ENCODE measurements at places on chromosomes 5 and 9. TPM values are rescaled to one million over a fixed set of nuclear protein-coding genes. Genes with fewer than 3 reads are reported as not detected.

Gene HAPLN1
- total RNA-seq: not detected

Gene PDLIM4
- 0.32 TPM for total RNA-seq

Gene SLC22A4
- 1.4 TPM for total RNA-seq

Gene SEC61B
- total RNA-seq: 220 TPM

Gene LCP2
- 93.0 TPM for total RNA-seq

Gene KIF20A
- total RNA-seq: 1.4 TPM

Gene PFN3
- not detected for total RNA-seq

DNA sequence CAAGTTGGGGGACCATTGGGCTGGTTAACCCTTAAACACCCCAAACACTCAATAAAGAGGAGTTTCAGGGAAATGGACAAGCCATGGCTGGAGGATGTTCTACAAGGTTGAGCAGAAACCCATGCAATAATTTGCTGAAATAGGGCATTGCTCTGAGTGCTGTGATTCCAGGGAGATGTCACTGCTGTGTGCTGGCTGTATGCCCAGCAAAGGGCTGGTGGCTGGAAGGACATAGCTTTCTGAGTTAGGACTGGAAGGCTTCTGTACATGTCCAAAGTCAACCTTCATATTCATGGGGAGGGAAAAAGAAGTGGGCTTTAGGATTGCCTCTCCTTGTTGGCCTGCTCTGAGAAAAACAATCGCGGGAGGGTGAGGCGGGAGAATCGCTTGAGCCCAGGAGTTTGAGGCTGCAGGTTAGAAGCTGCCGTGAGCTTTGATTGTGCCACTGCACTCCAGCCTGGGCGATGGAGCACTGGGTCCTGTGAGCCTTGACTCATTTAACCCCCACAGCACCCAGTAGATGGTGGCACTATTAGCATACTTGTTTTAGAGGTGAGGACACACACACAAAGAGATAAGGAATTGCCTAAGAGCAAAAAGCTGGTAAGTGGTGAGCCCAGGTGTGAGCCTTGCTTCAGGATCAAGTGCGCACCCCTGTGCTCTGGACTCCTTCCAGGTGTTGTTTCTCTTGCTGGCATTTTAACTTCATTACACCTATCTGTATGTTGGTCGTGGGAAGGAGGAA lies 20.4 kb downstream of the IL12B start:
- DNase-seq: no peak

- no peak for DNase-seq
Observed at GRCh38 chr5:154047324-154047723, 8.6 kb downstream of the MFAP3 start.

DNA sequence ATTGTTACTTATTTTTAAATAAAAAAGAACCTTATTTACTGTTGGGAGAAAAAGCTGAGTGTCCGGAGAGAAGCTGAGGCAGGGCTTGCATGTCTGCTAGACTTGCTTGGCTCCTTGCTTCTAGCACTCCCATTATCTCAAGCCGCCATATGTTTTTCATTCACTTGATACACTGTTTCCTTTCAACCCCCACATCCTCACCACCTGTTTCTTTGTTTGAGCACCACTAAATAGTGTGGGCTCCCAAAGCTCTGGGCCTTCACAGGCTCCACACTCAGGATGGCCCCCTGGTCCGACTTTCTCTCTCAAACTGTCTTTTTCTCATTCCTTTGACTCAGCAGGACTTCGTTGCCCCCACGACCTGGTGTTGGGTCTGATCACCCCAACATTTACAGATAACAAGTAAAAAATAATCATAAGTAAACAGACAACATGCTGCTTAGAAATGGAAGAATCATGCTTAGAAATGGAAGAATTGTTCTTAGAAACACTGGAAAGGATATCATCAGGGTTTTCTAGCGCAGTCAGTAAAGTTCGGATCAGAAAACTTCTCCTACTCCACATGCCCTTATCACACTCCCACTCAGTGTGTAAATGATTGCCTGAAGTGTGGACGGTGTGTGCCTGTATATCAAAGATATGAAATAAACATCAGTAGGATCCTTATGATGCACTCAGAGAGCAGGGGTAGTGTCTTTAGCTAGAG lies 58.5 kb downstream of the APTX start:
- DNase-seq: no peak

GRCh38 chr5:134647750-134648424 lies 698 bp upstream of the SEC24A start:
- peak; percentile 18 for DNase-seq

DNA sequence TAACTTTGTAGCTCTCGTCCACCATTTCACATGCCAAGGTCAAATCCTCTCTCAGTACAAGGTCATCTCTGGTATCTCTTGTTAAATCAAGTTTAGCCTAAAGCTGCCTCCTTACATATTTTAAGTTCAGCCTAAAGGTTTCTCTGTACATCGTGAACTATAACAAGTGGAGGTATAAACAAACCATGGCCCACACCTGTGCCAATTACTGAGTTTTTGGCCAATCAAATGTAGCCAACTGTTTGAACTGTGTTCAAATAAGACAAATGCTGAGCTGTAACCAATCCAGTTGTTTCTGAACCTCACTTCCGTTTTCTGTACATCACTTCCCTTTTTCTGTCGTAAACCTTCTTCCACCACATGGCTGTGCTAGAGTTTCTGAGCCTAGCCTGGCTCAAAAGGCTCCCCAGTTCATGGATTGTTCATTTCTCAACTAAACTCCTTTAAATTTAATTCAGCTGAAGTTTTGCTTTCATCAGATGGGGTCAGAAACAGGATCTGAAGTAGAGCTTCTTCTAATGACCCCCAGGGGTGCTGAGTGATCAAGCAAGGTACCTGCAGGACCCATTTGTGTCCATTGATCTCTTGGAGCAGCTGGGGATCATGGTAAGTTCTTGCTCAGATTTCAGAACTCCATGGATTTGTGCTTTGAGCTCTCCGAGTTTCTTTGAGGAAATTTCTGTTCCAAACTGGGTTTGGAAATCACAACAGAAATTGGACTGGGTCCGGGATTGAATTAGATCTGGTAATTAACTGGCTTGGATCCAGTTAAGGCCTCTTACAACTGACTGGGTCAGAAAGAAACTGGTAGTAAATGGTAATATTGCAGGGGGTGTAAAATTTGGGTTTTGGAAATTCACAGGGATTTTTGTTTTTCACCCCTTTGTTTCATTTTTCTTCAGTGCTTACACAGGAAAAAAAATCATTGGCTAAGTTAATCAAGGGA lies 11.0 kb upstream of the NANS start:
- no peak for DNase-seq

GRCh38 chr9:130042406-130042884 lies 544 bp downstream of the FNBP1 start:
- DNase-seq: no peak

GRCh38 chr5:35483780-35484179 lies 133.9 kb upstream of the SPEF2 start:
- no peak for DNase-seq

Data from activated T-cell treated with anti-CD3 and anti-CD28 coated beads, Interleukin-2, amount 50 U/mL, for 4 hours (primary cell).